ENCODE measurements at places on chromosomes 13 and 19.

DNA sequence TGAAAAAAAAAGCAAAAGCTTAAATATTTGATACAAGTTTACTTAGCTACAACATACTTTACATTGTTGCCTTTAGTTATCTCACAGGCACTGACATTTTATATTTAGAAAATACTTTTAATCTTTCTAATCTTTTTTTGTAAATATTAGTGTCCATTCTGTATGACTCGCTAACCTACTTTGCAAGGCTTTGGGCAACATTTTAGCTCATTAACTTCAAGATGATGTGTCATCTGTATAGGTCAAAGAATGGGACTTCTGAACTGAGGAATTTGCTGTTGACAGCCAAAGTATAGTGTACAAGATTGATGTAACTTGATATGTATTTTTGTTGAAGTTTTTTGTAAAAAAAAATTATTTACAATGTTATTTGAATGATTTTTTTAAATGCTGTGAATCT, 2.7 kb upstream of the C1QTNF9 start:
- peak; percentile 12 for DNase-seq

DNA sequence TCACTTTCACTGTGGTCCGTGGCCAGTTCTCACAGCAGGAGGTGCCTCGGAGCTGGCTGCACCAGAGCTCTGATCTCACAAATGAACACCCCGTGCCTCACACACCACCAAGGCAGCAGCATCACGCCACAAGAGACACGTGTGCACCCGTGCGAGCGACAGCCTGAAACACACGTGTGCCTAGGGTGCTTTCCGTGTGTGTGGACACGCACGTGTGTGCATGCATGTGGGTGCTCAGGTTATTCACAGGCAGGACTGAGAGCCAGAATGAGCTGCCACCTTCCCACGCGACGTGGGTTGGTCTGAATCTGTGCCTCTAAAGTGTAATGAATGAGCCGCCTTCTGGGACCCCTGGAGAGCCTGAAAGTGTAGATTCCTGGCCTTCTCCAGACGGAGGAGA, 67.6 kb upstream of the C13orf46 start:
- no peak for DNase-seq

DNA sequence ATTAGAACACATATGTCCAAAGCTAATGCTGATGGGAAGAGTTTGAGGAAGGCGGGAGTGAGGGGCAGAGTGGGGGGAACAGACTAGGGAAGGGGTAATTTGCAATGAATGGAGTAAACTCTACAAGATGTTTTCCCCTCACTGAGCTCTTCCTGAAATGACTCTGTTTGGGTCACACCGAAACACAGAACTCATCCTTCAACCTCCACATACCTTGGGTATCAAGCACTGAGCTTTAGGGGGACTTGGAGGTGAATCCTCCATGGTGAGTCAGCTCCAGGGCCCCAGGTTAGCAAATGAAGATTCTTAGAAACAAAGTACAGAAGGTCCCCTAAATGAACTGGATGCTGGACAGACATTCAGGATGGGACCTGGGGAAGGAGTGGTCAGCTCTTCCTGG, 1.3 kb upstream of the SIGLEC10 start:
- DNase-seq: no peak

- DNase-seq: no peak
Observed at GRCh38 chr13:86383151-86383550, 583.9 kb upstream of the SLITRK6 start.

- DNase-seq: no peak
Observed at GRCh38 chr13:88592105-88592504, 920.9 kb downstream of the SLITRK5 start.

DNA sequence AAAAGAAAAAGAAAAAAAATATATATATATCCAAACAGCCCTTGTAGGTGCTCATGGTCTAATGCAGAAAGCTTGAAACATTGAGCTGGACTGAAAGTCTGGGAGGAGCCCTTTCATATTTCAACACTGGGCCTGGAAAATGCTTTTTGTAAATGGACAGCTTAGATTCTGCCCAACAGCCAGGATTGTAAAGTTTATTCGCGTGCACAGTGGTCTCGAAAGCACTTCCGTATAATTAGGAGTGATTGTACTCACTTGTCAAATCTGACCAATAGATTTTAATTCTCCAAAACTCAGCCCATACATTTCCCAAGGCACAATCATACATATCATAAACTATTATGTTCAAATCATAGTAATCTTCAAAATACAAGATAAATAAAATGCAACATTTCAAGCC, 260.1 kb downstream of the COL4A1 start:
- DNase-seq: no peak

GRCh38 chr19:45598267-45599001, 3.6 kb downstream of the GPR4 start:
- DNase-seq: no peak

DNA sequence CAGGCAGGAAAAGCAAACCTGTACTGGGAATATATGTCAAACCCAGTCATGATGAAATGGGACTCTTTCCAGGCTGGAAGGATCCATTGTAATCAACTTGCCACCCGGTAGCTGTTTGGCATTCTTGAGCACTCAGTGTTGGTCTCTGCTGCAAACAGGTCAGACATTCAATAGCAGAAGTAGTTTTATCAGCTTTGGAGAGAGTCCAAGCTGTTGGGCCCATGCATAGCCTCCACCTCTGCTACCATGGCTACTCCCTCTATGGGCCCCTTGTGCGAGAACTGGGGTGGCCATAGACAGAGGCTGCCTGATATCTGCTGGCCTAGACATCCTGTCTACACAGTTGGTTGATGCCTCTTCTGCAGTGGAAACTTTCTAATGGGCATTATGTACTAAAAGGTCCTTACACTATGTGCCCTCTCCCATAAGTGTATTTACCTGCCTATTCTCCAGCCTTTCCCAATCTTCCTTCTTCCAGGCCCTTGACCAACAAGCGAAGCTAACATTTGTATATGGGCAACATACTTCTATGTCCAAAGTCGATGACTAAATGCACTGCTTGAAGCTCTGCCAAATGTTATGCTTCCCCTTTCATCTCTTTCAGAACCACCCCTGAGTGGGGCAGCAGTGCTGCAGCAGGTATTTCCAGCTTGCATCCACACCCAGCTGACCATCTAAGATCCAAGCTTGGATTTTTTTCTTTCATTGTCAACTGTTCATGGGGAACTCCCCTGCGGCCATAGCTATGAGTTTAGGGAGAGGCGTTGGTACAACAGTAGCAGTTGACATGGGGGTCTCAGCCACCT, 5.3 kb upstream of the RNF6 start:
- DNase-seq: no peak

DNA sequence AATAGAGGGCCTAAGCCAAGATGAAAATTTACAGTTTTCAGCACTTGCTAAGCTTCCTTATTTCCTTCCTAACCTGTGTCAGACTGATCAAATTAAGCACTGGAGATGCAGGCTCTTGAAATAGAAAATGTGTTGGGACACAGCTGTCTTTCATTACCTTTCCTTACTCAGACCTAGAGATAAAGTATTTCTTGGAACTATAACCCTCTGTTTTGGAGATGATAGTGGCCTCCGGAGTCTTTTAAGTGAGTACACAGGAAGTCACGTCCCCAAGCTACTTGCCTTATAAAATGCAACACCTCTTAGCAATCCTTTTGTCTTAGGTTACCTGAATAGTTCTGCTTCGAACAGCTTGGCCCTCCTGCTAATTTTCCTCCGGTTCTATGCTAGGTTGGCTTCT, 12.4 kb upstream of the AKAP11 start:
- DNase-seq: no peak

DNA sequence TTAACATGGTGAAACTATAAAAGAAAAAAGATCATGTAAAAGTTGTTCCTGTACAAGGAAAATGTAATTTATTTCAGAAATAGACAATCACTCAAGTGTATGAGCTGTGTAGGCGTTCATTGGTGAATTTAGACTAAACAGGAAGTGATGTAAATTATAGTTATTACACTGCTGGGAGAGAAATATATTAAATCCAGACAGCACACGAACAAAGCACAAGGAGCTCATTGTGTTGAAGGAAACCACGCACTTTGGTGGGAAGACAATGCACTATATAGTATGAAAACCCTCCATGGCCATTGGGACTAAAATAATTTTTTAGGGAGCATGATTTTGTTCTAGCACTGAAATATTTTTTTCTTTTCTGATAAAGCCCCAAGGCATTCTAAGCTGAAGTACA, 450.5 kb downstream of the KLF12 start:
- no peak for DNase-seq

DNA sequence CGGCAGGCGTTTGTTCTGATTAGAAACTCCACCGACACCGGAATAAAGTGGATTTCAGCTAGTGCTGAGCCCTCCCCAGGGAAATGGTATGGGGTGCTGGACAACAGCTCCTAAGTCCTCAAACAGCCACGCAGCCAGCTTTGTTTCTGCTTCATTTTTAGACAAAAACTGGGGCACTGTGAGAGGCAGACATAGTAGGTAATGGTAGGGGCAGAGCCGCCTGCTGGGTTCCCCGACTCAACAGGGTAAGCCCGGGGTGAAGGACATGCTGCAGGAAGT, 39.7 kb downstream of the CARS2 start:
- no peak for DNase-seq

- no peak for DNase-seq
Observed at GRCh38 chr19:14450876-14451275, 17.8 kb downstream of the PKN1 start.

Measured in H54 (cell line).